ENCODE measurements at places on chromosomes 2 and 18.

DNA sequence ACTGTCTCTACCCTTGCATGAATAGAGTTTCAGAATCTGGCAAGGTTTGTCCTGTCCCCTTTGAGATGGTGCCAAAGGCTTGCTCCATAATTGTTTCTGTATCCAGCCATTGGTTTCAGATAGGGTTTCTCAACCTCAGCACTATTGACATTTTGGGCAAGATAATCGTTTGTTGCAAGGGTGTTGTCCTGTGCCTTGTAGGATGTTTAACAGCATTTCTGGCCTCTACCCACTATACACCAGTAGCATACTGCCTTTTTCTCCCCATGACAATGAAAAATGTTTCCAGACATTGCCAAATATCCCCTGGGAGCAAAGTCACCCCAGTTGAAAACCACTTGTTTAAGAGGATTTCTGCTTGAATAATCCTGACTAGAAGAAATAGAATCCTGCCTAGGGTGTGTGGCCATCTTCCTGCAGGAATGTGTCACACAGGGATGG is 126.8 kb downstream of the CDC42EP3 start:
- DNase-seq: no peak

DNA sequence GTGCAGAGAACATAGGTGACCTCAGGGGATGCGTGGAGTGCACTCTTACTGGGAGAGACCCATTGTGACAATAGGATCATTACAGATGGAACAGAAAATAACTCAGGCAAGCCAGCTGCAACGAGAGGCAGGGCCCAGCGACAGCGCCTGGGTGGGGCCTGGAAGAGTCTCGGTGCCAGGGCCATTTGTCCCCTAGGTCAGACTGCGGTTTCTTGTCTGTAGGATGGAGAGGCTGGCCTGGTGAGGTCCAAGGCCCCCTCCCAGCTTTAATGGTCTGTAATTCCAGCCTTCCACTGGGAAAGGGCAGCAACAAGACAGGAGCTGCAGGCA is 208.6 kb upstream of the APCDD1 start:
- DNase-seq: no peak

DNA sequence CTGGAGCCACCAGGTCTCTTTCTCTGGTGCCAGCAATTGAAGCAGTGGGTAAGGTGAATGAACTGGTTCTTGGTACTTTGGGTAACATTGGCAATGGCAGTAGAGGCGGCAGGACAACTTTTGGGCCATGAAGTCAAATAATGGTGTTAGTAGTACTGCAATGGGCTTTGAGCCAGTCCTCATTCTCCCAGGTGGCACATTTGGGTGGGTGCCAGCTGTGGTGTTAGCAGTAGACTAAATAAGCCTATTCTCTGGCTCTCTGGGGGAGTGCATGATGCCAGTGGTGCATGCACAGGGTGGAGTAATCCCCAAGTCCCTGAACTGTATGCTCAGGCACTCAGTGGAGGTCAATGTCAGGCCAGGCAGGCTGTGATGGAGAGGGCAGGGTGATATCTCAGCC is 120.2 kb upstream of the LRRTM4 start:
- no peak for DNase-seq

- DNase-seq: no peak
These were observed 168.1 kb upstream of the HS6ST1 start for GRCh38 chr2:128486640-128487375.

GRCh38 chr2:133241224-133241571 is 327.1 kb downstream of the NCKAP5 start:
- no peak for DNase-seq

Data from NAMALWA (cell line).